ENCODE measurements at places on chromosomes 4 and X.

DNA sequence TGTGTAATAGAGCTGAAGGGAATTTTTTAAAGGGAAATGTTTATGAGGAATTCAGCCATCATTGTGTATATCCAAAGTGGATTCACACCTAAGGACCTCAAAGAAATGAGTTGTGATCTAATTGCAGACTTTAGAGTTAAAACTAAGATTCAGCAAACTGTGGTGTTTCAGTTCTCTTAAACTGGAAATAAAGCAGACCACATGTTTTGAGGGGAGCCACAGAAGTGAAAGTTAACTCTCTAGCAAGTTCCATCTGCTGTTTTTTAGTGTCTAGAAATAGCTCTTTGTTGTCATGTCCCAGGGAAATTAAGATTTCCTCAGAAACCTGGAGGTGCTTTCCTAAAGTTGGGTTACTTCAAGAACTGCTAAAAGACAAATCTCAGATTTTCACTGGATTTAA is 97.3 kb upstream of the DDX3X start:
- DNase-seq: no peak

DNA sequence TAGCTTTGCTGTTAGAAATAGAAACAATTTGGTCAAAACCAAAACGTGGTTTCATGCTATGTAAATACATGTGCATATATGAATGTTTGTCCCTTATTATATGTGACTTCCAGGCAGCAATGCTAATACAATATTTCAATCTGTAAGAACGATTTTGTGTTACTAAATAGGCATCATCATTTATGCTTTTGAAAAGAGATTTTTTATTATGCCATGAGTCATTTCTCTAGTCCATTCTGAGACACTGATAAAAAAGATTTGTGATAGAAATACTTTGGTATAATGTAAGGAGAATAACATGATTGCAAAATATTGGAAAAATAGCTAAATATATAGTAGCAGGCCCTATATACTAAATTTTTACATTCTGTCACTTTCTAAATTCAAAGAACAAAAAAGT is 28.9 kb downstream of the SYNPO2 start:
- DNase-seq: no peak

DNA sequence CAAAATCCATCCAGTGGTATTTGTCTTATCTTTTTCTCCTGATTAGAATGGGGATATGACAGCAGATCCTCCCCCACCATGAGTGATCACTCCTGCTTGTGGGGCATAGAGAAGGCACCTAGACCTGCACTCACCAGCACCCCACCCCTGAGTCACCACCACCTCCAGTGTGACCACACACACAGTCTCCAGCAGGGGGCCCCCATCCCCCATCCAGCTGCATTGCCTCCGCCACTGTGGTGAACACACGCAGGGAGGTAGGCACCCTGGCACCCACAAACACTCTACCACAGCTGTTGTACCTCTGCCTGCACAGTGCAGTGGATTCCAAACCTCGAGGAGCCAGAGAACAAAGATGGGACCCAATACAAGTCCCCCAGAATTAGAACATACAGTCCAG is 9.0 kb upstream of the MAGEA8 start:
- DNase-seq: peak; percentile 55

- DNase-seq: no peak
Observed at GRCh38 chrX:129983575-129984110, 1.2 kb downstream of the BCORL1 start.

- no peak for DNase-seq
Observed at GRCh38 chr4:149823769-149824221, 8.2 kb upstream of the IQCM start.

DNA sequence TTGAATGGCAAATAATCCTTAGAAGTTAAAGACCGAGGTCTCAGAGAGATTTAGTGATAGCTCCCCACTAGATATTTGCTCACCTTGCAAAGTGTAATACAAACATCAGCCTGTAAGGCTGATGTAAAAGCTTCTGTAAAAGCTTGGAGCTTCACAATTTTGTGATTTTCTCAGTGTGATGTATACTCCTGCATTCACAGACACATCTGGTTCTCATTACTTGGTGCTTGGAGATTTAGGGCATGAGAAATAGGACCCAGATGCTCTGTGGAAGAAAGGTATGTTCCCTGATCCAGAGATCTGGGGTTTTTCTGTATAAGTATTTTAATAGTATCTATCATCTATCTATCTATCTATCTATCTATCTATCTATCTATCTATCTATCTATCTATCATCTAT is 1664.3 kb downstream of the C4orf33 start:
- DNase-seq: no peak

- peak; percentile 65 for DNase-seq
Observed at GRCh38 chrX:153818571-153819383, 11.6 kb downstream of the PDZD4 start.

Data from endothelial cell (in vitro differentiated cells).